ENCODE measurements at places on chromosomes 11 and 22. TPM values are rescaled to one million over a fixed set of nuclear protein-coding genes. Genes with fewer than 3 reads are reported as not detected.

DNA sequence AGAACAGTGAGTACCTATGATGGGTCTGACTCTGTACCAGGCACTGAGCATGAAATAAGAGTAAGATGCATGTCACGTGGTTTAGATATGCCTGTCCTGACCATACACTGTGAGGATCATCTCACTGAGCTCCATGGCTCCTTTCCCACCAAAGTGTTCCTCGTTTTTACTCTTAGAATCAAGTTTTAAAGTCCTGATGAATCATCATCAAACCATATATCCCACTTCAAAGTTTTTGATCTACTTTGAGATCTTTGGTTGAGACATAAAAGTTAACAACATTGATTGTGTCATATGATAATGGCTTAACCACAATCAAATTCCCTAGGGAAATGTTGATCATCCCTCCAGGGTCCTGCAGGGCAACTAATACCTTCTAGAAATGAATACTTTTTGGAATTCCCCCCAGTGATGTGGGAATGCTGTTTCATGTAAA is 12.8 kb downstream of the ETS1 start:
- no peak for DNase-seq

DNA sequence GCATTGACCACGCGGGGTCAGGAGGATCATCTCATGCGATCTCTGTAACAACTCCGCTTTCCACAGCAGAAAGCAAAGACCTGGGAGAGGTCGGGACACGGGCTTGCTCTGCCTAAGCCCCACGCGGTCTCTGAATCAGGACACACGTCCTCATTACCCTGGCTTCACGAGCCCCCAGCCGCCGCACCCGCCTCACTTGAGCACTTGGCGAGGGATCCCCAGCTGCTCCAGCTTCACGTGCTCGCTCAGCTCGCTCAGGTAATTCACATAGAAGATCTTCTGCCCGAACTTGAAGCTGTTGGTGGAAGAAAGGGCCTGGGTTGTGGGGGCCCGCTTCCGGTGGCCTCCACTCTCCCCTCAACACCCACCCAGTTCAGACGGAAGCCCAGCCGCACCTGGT is 19.6 kb downstream of the ARHGAP1 start:
- DNase-seq = no peak

- no peak for DNase-seq
These were observed 687 bp downstream of the ZNF202 start for GRCh38 chr11:123740787-123741158.

DNA sequence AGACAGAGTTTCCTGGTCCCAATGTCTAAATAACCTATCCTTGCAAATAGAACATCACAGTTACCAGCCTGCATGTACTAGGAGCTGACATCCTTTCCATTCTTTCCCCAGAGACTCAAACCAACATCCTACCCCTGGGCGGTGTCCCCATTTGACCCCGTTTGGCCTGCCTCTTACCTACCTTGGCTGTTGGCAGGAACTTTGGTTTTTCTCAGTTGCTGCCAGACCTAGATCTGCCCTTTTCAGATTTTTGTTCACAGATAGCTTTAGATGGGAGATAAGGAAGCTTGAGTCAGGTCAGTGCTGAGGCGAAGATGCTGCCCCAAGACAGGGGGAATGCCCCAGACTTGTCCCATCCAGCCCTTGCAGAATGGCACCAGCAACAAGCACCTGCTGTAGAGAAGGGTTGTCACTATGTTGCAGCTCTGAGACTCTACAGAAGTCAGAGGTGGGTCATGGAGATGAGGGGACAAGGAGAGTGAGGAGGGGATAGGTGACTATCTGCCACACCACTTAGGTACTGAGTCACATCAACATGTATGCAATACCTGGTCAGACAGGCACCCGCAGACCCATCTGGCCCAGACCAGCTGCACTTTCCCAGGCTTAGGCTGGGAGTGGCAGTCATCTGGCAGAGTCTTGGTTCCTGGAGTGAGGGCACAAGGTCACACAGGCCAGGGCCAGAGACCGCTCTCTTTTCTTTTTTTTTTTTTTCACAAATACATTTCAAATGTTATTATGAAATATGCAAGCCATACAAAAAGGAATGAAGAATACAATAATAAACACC is 61.5 kb upstream of the POU2AF1 start:
- DNase-seq = no peak

GRCh38 chr11:94199136-94200130 is 70.8 kb downstream of the PANX1 start:
- DNase-seq = no peak

GVQW3 gene
- polyA plus RNA-seq = 2.1 TPM

LYVE1 gene
- 159 TPM for polyA plus RNA-seq

Data from ovary (tissue), 10 donors.